Skin of body (tissue), 3 donors: ENCODE measurements at places on chromosomes 5 and 9. TPM values are rescaled to one million over a fixed set of nuclear protein-coding genes. Genes with fewer than 3 reads are reported as not detected.

GRCh38 chr5:80151890-80152289 lies 104.0 kb downstream of the SERINC5 start:
- no peak for DNase-seq

- no peak for DNase-seq
Measured at GRCh38 chr5:4275232-4275631, 679.6 kb downstream of the IRX1 start.

GRCh38 chr9:119788921-119789320 lies 419.7 kb upstream of the BRINP1 start:
- DNase-seq, result no peak

Gene ARL14EPL
- total RNA-seq, result not detected

Gene SLC27A6
- total RNA-seq, result 10.1 TPM
